ENCODE measurements at places on chromosomes 3 and 15.

DNA sequence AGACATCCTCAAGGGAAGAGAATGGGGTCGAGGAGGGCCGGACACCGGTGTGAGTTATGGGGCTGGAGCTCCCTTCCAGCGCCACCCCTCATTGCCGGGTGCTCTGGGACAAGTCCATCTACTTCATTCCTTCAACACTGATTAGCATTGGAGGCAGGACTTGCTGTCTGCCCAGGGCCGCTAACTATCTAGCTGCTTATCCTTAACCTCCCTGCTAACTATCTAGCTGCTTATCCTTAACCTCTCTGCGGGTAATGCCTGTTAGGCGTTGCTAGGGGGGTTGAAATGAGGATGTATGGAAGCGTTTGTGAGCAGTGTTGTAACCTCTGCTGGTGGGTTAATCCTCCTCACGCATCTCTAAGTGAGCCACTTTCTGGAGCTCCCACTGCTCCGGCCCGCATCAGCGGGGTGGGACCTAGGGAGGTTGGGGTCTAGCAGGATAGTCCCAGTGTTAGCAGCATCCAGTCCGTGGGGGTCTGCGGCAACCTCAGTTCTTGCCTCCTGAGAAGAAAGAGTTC is 10.9 kb upstream of the CHAC1 start:
- no peak for DNase-seq

DNA sequence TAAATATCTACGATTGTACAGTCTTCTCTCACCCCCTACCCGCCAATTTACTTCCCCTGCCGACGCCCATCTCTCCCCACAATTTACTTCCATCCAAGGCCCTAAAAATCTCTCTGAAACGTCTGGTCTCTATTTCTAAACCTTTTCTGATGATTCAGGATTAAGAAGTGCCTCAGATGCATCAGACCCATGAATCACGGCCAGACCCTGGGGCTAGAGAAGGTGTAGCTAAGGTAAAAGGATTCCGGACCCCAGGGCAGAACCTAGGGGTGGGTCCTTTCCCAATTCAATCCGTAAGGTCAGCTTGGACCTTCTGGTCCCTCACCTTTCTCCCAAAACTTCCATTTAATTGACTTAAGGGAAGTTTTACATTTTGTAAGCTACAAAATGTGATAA is 46.4 kb downstream of the LRIG1 start:
- DNase-seq: no peak

GRCh38 chr3:59695860-59696259 is 646.0 kb upstream of the CFAP20DC start:
- no peak for DNase-seq

GRCh38 chr3:39433642-39434041 is 27.1 kb downstream of the RPSA start:
- DNase-seq: no peak

- DNase-seq: no peak
Observed at GRCh38 chr3:27657871-27658270, 64.3 kb downstream of the EOMES start.

GRCh38 chr15:25812073-25812472 is 51.1 kb downstream of the ATP10A start:
- DNase-seq: no peak

DNA sequence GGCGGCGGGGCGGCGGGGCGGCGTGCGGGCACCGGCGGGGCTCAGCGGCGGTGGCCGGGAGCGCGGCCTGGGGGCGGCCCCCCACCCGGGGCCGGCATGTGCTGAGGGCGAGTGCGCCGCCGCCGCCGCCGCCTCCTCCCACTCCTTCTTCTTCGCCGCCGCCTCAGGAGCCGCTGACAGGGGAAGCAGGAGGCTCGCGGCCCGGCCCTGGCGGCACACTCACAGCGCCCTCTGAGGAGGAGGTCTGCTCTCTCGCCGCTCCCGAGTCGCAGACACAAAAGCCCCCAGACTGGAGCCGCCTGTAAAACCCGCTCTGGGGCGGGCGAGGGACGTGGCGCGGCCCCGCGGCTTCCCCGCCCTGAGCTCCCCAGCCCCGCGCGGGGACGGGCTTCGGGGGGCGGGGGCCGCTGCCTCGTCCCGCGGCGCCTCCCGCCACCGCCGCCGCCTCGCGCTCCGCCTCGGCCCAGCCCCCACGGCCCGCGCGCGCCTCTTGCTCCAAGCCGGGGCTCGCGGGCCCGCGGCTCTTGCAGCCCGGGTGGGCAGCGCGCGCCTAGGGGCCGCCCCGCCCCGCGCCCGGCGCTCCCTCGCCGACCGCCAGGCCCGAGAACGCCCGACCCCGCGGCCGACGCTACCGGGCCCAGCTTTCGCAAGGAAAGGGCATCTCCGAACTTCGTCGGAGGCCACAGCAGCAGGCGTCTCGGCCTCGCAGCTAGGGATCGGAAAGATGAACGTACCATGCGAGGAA is at the start of gene PYGO1:
Gene PYGO1, minus strand, starts transcription at position 276 of the 745 bp plus-strand sequence. CDS start 462 bp downstream, outside the sequence.
- DNase-seq: peak; percentile 25

GRCh38 chr3:55531321-55531720 is 44.2 kb upstream of the WNT5A start:
- no peak for DNase-seq

DNA sequence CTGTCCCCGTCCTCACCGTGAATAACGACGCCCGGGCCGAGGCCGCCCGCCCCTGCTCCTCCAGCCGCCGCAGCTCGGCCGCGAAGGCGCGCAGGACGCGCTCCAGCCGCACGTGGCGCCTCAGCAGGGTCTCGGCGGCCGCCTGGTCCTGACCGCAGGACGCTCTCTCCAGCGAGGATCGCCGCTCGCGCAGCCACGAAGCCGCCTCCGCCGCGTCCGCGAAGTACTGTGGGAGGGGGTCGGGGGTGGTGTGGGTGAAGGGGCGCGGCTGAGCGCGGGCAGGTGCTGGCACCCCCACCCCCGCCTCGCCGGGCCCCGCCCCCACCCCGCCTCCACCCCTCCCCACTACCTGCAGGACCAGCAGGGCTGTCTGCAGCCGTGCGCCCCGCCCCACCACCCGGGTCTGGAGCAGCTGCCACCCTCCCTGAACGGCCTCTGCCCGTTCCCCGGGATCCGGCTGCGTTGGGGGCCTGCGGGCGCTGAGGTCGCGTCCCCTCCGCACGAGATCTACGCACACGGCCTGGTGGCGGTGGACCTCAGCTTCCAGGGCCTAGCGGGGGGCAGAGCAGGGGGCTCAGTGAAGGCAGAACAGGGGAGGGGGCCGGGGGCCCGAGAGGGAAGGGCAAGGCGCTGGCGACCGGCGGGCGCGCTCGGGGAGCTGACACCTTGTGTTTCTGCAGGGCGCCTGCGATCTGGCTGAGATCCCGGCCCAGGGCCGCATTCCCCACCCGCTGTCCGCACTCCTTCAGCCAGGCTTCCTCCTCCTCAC is 11.7 kb downstream of the SPTBN5 start:
- DNase-seq: no peak

GRCh38 chr15:93486407-93487117 is 397.6 kb upstream of the RGMA start:
- DNase-seq: no peak

DNA sequence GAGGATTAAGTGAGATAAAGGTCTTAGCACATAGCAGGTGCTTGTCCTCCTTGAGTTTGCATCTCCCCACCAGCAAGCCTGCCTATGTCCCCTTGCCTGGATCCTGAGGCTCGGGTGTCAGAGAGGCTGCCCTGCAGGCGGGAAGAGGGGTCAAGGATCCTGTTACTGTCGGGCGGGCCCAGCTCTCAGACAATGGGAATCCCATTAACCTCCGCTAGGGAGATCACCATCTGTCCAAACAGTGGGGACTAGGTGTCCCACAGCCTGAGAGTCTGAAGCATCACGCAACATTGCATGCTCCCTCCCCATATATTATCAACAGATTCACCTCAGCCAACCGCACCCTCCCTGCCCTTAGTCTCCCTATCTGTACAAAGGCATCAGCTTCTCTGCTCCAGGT is 151.4 kb downstream of the FBLN2 start:
- DNase-seq: no peak

DNA sequence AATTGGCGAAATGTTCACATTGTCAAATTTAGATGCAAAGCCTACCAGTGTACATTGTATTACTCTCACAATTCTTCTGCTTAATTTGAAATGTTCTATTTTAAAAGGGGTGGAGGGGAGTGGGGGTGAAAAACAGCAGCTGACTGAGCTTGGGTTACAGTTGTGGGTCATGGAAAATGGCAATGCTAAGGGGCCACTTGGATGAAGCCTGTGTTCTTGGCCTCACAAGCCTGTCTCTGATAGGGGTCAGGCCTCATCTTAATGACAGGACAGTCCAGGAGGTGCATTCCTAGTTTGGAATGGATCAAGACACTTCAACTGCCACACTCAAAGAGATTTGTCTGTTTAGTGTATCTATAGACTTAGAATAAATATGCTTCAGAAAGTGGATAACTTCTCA is 158.2 kb downstream of the TNIK start:
- DNase-seq: no peak

DNA sequence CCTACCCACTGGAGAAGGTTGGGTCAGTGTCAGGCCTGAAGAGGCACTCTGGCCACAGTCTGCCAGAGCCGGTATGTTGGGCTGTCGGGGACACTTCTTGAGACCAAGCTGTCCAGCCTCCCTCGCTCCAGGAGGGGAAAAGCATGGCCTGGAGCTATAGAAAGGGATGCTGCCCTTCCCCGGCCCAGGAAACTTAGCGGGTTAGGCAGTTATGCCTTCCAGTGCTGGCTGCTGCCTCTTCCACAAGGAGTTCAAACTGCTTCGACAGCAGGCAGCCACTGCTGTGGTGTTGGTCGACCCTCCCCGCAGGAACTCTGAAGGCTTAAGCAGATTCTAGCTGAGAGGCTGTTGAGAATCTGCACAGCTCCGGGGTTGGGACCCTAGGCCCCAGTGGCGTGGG is 819.4 kb downstream of the DIPK2A start:
- DNase-seq: no peak

DNA sequence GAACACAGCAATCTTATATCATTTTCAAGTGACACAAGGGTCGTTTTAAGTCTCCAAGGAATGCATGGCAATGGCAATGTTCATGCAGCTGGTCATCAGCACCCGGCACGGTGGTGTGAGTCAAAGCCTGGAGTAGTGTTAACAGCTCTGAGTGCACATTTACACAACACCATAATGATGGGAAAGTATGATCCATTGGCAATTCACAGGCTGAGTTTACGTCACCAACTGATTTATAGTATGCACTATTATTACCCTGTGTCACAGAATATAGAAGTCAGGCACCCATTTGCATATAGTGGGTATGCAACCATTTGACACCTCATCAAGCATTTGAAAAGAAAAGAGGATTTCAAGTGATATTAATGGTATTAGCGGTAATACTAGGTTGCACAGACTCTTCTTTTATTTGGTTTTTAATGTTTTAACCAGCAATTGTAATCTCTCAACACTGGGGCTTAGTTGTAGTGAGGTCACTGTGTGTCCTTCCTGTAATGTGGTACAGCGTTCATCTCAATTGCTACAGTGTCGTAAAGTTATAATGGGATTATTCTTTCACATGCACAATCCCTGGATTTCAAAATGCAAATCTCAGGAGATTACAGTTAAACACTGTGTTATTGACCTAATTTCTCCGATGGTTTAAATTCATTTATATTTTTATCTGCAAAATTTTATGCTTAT is 113.8 kb downstream of the C3orf38 start:
- no peak for DNase-seq

- no peak for DNase-seq
Observed at GRCh38 chr3:152583963-152584362, 251.0 kb upstream of the P2RY1 start.

Data from GOT3 (cell line).